ENCODE measurements at places on chromosomes 4 and X.
A peak's percentile ranks its signal among the peaks of the same experiment; 100 is the strongest.

GRCh38 chr4:26484032-26484515, 6.2 kb downstream of the CCKAR start:
- DNase-seq, result no peak

GRCh38 chr4:103895876-103896465, 176.2 kb upstream of the TACR3 start:
- no peak for DNase-seq

- DNase-seq, result no peak
Measured at GRCh38 chrX:21972721-21973120, 32.2 kb downstream of the SMS start.

- DNase-seq, result peak; percentile 40
Measured at GRCh38 chr4:84938316-84938715, 28.2 kb downstream of the WDFY3 start.

GRCh38 chr4:40592034-40592433, 37.6 kb downstream of the RBM47 start:
- no peak for DNase-seq

DNA sequence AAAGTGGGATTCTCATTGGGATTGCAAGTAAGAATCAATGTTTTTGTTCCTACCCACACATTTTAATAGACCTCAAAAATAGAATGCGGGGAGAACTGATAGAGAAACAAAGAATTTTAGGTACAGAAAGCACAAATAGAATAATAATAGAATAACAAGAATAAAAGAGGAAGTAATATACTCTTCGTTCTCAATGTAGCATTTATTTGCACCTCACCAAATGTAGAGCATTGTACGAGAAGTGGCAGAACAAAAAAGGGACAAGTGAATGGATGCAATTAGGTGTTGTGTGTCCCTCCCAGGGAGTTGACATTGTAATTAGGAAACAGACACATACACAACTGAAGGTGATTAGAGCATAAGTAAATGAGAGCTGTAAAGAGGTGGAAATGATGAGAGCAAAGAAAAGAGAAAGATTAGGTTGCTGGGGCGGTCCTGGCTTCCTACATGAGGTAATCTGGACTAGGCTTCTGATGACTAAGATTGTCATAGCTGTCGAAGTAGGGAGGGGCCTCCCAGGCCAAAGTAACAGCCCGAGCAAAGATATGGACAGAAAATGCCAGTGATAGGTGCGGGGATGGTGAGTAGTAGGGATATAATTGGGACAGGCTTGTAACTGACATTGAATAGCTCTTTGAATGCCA, 10.4 kb downstream of the RAB9A start:
- no peak for DNase-seq

DNA sequence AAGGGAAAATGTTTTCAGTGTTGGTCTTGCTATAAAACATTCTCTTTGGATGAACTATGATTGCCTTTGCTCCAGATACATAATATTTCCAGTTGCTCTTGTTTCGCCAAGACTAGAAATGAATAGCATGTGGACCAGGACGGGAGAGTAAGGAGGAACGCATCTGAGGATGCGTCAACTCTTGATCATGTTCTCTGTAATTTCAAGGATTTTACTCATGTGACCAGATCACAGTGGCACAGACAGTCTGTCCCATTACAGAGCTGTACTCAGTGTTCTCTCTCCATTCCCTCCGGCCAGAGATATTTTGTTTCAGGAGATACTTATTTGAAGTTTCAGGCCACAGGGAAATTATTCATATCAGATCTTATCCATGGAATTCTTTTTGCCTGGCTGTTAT, 266.6 kb downstream of the MID1IP1 start:
- no peak for DNase-seq

DNA sequence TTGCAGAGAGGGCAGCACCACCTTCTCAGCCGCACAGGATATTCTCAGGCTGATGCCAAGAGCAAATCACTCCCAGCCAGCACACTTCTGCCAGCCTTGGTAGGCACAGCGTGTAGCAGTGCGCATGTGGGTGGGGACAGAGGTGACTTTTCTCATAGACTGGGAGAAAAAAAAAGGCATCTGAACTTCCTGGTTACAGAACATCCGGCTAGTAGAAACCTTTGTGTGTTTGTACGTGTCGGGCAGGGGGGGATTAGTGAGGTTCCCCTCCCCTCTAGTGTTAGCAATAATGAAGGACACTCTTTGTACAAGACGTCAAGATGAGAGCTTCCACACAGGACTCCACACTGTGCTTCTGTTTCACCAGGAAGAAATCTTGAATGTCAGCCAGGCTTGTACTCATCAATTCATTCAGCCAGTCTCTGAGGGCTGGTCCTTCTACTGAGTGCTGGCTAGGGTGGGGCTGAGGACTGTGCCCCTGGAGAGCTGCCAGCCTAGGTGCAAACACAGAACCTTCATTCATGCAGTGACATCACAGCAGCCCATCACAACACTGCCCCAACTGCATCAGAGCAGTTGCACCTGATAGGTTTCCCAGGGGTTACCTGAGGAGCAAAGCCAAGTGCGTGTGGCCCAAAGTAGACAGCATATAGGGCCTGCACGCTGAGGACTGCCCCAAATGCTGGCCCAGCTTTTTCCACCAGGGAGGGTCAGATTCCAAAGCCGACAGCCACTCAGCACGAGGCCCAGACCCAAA, 34.7 kb downstream of the SLC25A5 start:
- DNase-seq, result peak; percentile 31

Measured in hepatic stellate cell (primary cell).